ENCODE measurements at places on chromosomes 13 and 19.

GRCh38 chr13:33645591-33646554 is 172.1 kb upstream of the RFC3 start:
- DNase-seq, result no peak

DNA sequence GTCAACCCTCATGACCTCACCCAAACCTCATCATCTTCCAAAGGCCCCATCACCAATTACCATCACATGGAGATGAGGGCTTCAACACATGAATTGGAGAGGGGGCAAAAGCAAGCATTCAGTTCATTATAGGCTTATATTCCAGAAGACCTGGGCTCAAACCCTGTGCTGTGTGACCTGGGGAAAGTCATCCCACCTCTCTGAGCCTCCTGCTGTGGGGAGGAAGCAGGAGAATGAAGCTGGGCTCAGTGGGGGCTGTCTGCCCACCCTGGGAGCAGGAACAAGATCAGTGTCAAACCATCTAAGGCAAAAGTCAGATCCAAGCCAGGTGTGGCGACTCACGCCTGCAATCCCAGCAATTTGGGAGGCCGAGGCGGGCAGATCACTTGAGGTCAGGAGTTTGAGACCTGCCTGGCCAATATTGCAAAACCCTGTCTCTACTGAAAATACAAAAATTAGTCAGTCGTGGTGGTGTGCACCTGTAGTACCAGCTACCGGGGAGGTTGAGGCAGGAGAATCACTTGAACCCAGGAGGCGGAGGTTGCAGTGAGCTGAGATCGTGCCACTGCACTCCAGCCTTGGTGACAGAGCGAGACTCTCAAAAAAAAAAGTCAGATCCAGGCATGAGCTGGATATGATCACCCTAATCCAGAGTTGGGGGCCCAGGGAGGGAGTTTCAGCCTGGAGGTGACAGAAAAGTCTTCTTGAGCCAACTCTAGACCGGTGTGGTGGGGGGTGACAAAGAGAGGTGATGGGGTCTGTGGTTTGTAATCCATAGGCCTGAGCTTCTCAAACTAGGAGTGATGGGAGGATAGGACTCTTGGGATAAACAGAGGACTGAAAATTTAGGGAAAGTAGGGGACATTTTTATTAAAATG is 1.6 kb upstream of the TPM4 start:
- DNase-seq, result no peak

- no peak for DNase-seq
Observed at GRCh38 chr19:21109116-21109515, 27.1 kb downstream of the ZNF714 start.

DNA sequence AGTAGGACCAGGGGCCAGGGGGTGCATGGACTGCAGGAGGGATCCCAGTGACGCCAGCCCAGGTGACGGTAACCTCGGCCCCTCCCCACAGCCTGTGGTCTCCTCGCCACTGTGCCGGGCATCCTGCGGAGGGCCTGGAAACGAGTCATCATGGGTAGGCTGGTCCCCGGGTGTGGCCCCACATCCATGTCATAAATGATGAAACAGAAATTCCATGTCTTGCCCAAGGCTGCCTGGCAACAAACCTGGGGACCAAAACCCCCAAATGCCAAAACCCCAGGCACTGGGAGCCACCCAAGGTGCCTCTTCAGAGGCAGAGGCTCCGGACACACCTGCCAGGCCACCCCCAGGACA is 20.9 kb downstream of the MAP2K2 start:
- no peak for DNase-seq

DNA sequence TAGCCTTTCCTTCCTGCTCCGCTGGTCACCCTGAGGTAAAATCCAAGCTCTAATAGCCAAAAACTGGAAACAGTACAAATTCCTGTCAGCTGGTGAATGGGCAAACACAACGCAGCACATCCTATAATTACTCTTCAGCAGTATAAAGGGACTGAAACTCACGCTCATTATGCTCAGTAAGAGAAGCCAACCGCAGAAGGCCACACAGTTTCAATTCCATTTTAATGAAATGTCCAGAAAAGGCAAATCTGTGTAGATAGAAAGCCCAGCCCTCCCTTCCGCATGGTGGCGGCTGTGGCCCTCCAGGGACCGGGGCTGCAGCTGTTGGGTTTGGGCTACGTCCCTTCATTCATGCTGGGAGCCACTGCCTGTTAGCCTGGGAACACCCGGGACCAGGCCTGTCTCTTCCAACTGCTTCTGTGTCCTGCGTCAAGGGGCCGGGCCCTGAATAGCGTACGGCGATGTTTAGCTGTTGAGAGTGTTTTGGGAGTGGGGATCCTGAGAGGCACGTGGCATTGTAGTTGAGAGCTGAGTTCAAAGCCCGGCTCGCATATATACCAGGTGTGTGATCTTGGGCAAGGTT is 23.5 kb downstream of the NKPD1 start:
- no peak for DNase-seq

DNA sequence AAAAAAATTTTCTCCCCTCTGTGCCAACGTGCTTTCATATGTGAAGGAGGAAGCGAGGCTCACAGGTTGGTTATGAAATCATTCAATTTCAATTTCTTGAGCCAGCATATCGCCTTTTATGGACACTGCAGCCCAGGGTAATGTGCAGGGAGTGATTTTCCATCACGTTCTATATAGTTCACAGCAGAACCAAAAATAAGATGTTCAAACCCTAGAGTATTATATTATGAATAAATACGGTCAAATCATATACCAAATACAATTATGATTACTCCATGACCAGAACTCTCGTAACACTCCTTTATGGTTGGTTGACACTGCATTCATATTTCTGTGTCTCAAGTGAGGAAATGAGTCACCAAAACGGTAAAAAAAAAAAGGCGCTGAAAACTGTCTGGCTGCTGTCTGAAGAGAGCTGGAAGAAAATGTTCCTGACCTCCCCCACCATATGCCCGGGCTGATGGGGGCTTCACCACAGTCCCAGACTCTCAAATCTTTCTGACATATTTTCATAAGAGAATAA is 75.8 kb upstream of the UBAC2 start:
- no peak for DNase-seq

DNA sequence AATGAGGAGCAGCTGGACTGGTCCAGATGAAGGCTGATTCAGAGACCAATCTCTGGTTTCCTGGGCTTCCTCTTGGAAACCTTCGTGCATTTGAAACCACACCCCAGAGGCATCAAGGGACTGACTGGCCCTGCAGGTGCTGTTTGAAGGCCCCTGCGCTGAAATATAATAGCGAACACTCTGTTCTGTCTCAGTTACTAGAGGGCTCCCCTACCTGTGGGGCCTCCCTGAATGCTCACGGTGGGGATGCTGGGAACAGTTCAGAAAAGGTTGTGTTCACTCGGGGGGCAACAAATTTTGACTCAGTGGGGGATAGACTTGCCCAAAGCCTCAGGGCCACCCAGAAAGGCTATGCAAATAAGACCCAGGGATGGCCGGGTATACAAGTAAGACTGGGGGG is 6.4 kb downstream of the CCDC8 start:
- no peak for DNase-seq

GRCh38 chr13:34897220-34897619 is 44.9 kb upstream of the NBEA start:
- DNase-seq, result no peak

- no peak for DNase-seq
Observed at GRCh38 chr13:42615691-42616090, 41.7 kb downstream of the TNFSF11 start.
